Globus pallidus (tissue), 1 donor: ENCODE measurements at places on chromosomes 5 and 9.

DNA sequence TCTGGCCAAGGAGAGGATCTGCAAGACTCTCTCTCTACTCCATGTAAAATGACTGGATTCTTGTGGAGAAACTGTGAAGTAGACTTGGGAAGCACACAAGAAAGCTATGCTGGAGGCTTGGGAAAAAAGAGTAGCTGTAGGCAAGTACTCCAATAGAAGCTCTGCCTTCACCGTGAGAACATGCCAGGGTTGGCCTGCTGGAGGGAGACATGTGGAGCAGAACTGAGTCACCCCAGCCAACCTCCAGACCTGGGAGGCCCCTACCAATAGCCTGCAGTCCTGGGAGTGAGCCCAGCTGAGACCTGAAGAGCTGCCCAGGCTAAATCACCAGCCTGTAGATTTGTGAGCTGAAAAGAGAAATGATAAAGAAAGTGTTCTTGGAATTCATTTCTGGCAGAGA lies 66.6 kb downstream of the DEPDC1B start:
- no peak for DNase-seq

DNA sequence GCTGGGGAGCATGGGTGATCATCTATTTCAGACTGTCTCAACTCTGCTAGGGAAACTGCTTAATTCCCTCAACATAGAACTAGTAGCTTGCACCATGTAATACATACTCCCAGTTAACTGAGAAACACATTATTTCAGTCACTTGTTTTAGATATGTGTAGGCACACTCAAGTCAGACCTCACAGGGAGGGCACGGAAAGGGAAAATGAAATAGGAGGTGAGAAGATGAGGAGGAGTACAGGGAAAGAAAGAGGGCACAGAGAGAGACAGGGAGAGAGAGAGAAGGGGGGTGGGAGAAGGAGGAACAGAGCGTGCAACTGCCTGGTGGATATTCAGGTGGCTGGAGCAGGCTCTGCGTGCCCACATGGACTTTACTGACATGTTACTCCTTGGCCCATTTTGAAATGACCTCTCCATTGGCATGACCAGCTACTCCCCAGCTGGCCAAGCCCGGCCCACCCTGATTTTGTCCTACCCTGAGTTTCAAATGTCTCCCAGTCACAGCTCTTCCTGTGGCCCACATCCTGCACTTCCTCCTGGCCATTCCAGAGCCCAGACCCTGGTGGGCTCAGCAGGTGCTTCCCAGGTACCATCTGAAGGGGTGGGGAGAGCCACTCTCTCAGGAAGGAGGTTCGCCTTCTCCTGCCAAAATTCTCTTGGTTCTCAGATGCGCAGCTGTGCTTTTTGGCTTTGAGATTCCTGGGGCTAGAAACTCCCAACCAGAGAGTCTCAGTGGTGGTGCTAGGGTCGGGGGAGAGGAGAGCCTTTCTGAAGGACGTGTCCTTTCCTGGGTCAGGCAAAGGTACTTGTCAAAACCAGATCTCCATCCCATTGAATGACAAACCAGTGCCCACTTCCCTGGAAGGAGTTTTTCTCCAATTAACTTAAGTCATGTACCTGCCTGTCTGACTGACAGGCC lies 229.4 kb downstream of the FSTL4 start:
- no peak for DNase-seq

- DNase-seq = no peak
These were observed 19.3 kb downstream of the MLANA start for GRCh38 chr9:5909976-5910375.

- DNase-seq = no peak
These were observed 487.5 kb upstream of the SGCD start for GRCh38 chr5:155839251-155840037.

- DNase-seq = no peak
These were observed 313.5 kb downstream of the TLE4 start for GRCh38 chr9:79885093-79885857.

DNA sequence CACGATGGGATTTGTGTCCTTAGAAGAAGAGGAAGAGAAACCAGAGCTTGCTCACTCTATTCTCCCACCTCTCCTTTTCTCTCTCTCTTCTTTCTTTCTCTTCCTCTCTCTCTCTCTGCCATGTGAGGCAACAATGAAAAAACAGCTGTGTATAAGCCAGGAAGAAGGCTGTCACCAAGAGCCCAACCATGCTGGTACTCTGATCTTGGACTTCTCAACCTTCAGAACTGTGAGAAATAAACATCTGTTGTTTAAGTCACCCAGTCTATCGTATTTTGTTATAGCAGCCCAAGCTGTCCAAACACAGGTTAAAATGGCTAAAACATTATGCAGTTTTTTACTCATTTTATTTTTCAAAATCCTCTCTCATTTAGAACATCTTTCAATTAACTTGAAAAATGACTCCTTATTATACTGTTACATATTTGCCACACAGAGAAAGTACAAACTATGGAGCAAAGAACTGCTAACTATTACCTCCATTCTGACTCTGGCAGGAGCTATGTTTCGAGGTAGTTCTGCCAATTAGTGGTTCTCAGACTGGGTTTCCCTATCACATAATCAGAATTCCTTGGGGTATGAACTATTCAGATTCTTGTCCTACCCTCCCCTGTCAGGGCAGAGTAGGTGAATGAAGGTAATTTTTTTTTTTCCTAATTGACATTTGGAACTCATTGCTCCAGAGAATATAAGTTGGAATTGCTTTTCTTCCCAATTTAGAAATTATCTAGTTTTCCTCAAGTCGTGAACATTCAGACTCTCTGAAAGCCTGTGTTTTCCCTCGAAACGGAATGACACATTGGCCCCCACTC lies 434.6 kb downstream of the ENC1 start:
- no peak for DNase-seq

DNA sequence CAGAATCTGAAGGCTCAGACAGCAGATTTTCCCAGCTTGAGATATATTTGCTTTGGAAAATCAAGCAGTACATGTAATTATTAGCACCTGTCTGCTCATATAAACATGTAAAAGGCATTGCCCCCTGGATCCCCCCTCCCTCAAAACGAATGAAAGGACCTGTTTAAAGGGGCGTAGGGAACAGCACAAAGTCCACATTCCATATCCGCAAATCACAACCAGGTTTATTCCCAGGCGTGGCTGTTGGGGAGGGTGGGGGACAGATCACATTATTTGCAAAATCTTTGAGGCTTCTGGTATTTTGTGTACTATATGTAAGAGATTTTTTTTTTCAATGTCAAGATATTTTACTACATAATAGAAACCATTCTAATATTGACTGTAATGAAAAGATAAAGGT lies 8.7 kb upstream of the MRPS2 start:
- no peak for DNase-seq

DNA sequence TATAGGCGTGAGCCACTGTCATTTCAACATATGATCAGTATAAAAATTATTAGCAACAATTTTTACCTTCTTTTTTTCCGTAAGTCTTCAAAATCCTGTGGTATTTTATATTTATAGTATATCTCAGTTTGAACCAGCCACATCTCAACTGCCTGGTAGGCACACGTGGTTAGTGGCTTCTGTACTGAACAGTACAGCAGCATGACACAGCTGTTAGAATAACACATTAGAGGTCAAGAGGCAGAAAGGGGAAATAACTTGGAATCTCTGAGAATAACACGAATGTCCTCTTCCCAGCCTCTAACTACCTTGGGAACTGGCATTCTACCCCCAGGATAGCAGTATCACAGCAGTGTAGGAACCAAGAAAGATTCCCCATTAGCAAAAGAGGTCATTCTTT lies 108.5 kb upstream of the IQGAP2 start:
- DNase-seq = no peak

DNA sequence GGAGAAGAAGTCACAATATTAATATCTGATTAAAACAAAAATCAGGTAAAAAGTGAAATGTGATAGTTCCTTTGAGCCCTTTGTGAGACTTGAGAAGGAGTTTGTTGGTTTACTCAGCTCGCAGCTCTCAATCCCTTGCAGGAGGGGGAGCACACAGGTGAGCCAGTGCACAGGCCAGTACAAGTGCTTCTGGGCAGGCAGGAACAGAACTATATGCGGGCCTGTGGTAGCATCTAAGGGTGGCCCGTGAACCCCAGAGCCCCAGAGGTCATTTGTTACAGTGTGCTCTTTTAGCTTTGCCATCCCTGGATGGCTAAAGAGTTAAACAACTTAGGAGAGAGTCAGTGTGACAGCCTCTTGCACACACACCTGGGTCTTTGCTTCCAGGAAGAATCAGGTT lies 215.3 kb upstream of the EDIL3 start:
- DNase-seq = no peak

GRCh38 chr5:102777099-102777498 lies 22.0 kb downstream of the PAM start:
- no peak for DNase-seq

- no peak for DNase-seq
These were observed 28.8 kb downstream of the PDE4D start for GRCh38 chr5:59864718-59865117.

DNA sequence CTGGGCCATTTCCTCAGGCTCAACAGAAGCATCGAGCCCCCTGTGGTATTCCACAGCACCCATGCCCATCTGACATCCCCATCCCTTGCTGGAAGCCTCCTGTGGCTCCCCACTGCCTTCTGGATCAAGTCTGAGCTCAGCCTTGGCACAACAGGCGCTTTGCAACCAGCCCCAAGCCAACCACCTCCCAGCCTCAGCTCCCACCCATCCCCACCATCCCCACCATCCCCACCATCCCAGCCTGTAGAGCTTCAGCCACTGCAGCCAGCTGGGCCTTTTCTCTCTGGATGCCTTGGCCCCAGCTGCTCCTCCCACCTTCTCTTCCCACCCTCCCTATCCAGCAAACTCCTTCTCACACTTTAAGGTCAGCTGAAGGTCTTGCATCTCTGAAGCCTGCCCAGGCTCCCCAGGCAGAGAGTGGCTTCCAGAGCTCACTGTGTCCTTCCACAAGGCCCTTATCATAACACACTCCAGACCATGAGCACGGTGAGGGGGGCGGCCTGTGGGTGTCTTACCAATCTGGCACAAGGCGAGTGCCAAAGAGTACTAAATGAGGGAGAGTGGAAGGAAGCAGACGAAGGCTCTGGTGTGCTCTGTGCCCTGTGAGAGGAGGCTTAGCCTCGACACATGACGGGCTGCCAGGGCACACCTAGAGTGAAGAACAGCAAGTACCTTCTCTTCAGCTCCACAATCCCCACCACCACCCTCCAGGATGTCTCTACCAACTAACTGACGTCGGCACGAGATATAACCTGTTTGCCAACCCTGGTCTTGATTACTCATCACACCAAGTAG lies 6.5 kb downstream of the HIGD2A start:
- DNase-seq = no peak

DNA sequence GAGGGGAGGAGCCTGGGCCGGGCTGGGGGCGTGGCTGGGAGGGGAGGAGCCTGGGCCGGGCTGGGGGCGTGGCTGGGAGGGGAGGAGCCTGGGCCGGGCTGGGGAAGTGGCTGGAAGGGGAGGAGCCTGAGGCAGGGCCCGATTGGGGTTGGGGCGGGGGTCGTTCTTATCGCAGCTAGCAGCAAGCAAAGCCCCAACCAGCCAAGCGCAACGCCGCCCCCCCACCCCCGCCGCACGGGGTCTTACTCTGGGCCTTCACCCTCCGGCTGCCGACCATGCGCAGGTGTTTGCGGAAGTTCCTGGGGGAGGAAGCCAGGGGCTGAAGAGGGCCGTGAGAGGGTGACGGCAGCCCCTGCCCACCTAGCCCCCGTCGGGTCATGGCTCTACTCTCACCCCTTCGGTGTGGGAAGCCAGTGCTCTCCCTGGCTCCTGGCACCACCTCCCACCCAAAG lies 5.0 kb downstream of the NSMF start:
- DNase-seq = no peak

- no peak for DNase-seq
These were observed 213.4 kb downstream of the AUH start for GRCh38 chr9:91148306-91148705.

DNA sequence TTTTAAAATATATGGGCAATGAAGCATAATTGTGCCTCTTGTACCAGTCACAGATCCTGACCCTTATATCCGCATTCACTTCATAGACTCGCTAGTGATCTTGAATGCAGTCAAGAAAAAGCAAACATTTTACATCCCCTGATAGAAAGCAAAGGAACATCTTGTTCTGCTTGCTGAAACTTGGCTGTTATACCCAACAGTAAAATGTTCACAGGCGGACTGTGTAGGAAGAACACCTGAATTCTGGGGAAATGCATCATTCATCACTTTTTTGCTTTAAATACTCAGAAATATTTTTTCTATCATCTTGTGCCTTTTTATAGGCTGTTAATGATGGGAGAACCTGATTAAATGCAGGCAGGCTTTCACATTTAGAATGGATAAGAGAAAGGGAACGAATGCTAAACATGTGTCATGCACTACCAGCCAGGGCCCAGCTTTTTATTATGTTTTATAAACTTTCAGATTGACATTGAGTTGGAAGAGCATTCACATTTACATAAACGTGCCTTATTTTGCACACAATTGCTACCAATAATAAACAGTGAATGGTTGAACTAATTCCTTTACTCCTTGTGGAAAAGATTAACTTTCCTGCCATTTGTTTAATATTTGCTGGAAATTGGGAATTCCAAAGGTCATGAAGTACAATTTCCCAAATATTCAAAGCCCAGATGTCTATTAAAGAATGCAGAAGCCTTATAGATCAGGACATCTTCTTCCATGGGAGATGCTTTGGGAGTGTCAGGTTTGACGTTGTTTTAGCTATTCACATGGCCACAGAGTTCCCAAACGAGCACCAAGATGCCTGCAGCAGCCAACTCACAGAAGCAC lies 756.2 kb downstream of the TLE1 start:
- no peak for DNase-seq

DNA sequence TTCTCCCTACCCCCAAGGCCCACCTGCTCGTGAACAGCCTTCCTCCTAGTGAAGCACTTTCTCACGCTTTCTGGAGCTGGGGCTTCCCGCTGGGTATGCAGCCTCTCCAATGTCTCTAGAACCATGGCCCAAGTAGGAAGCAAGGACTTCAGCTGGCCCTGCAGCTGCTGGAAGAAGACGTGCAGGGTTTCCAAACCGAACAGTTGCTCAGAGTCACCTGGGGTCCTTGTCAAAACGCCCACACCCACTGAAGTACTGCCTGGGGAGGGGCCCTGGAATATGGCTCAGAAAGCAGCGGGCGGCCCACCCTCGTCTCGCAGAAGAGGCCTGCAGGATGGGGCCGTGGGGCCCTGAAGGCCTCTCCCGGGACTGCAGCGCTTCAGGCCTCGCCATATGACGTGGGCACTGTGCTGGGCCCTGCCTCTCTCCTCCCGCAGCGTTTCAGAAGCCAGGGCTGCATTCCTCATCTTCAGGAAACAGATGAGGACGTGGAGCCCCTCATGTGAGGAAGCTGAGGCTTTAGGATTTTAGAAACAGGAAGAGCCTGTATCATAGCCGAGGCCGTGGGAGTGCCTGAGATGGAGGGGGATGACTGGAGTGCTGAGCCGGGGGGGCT lies 116.0 kb upstream of the LMX1B start:
- no peak for DNase-seq

DNA sequence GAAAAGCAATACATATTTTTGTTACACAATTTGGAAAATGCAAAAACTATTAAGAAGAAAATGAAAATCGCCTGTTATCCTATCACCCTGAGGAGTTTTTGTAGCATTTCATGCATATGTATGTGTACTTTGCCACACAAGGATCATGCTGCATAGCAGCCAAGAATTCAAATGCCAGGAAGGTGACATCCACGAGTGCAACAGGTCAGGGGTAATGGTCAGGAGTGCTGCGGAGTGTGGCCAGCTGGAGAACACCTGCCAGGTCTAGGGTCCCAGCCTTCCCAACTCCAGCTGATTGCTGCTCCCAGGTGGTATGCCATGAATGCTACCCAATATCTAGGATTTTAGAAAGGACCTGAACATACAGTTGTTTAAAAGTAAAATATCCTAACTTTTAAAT lies 617.1 kb downstream of the PRELID2 start:
- no peak for DNase-seq
